IPS DF 19.7 (cell line): ENCODE measurements at places on chromosomes 2 and 18.

- no peak for DNase-seq
Observed at GRCh38 chr2:151669585-151670081, 64.6 kb downstream of the NEB start.

GRCh38 chr2:174210862-174211261 lies 37.5 kb downstream of the OLA1 start:
- no peak for DNase-seq

DNA sequence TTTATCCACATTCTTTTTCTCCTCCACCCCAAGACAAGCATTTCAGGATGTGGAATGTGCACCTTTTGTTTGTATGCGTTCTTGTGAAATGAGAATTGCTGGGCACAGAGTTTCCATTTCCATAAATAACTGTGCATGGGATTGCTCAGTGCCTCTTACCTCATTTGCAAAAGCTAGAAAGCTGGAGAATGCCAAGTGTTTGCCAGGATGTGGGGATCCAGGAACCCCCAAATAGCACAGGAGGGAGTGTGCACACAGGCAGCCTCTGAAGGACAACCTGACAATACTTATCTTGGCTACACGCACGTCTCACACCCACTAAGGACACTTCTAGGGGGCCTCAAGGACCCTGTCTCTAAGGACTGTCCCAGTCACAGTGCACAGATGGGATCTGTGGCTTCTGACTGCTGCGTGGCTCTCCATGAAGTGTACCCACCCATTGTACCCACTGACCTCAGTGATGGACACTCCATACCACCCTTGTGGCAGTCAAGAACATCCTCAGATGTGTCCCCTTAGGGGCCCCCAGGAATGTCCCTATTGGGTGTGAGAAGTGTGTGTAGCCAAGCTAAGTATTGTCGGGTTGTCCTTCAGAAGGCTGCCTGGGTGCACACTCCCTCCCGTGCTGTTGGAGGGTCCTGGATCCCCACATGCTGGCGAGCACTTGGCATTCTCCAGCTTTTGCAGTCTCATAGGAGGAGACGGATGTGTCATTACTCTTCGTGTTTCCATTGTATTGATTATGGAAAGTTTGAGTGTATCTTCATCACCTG lies 38.4 kb downstream of the CAPN13 start:
- no peak for DNase-seq

DNA sequence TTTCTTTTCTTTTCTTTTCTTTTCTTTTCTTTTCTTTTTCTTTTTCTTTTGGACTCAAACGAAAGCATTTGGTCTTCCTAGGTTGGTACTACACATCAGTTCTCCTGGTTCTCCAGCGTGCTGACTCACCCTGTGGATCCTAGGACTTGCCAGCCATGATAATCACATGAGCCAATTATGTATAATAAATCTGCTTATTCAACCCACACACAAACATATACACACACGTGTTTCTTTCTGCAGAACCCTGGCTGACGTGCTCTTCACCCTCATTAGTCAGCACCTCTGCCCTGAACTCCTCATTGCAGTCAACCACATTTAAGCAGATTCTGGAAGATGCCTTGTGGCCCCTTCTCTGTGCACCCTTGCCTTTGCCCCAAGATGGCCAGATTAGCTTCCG lies 162.4 kb upstream of the MYT1L start:
- no peak for DNase-seq

DNA sequence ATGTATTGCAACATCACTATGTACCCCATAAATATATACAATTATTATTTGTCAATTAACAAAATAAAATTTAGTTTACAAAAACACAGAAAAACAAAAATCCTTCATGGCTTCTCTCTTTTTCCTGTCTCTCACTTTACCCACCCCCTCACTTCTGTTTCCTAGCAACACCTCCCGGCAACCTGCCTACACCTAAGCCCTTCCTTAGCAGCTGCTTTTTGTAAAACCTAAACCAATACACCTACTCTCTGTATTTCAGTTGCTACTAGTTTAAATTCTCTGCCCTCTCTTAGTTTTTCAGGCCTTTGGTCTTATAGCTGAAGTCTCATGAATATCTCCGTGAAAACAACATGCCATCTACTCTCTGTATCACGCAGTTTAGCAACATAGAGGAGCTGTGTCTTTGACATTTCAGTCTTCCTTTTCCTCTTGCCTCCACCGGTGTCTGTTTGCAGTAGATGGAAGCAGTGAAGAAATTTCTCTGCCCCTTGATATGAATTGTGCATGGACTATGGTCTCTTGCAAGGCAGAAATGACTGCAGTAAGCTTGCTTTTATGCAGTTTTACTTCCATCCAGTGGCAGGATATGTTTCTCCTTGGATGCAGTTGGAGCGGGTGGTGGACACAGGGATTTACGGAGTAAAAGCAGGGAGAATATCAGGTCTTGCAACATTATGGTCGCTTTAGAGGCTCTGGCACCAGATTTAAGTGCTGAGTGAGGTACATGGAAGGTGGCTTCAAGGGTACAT lies 42.0 kb upstream of the ZDBF2 start:
- no peak for DNase-seq

- DNase-seq, result no peak
Observed at GRCh38 chr2:98458667-98459380, 14.2 kb downstream of the INPP4A start.

DNA sequence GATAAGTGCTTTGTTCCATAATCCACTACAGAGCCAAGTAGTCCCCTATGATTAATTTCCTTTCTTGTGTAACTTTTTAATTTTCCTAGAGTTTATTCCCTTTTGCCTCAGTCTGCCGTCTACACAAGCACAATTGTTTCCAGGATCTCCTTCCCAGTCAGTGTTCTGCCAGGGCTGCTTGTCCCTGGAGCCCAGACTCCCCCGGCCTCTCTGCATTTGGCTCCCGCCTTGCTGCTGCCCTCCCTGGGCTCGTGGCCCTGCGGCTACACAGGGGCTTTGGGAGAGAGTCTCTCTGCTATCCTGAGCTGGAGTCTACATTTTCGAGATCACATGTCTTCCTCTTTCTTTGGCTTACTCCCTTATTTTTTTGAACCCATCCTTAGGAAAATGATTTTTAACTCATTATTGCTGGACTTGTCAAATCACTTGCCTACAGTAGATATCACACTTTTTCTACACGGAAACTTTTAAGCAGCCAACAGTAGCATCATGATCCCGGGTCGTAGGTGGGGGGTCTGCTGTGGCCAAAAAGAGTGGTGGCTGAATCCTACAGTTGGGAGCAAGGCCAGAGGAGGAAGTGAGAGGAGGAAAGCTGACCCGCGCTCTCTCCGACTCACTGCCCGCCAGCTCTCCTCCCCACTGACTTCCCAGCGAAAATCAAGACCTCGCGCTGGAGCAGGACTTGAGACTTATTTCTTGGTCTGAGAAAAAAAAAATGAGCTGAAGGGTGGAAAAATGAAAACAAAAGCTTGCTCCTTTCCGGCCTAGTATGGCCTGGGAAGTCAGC lies 9.4 kb downstream of the FBLN7 start:
- DNase-seq, result no peak

- no peak for DNase-seq
Observed at GRCh38 chr2:11168488-11168887, 13.2 kb downstream of the SLC66A3 start.

GRCh38 chr18:33020877-33021276 lies 248.1 kb upstream of the KLHL14 start:
- DNase-seq, result no peak

GRCh38 chr2:218582076-218582475 lies 13.4 kb downstream of the CNOT9 start:
- DNase-seq, result no peak

DNA sequence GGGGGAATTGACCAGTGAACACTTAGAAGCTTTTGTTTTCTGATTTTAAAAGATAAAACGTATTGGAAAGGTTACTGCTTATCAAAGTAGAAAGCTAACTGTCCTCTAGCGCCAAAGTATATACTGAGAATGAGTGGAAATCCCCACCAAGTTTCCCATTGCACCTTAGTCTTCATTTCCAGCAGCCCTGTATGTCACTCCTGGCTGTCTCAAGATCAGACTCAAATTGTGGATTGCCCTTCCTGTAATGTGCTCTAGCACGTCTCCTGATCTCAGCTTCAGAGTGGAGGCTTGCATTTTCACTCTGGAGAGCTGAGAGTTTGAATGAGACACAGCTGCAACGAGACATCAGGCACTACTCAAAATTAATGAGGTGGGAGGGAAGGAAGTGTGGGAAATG lies 26.6 kb downstream of the MFF start:
- no peak for DNase-seq

GRCh38 chr2:125254010-125254409 lies 1228.9 kb downstream of the CNTNAP5 start:
- DNase-seq, result no peak
